ENCODE measurements at places on chromosomes 5 and 9. TPM values are rescaled to one million over a fixed set of nuclear protein-coding genes. Genes with fewer than 3 reads are reported as not detected.

Gene ZNF658
- total RNA-seq: 5.5 TPM

Gene KIF4B
- total RNA-seq: not detected

Gene LMBRD2
- total RNA-seq: 14.4 TPM

Gene PCDHGC4
- not detected for total RNA-seq

DNA sequence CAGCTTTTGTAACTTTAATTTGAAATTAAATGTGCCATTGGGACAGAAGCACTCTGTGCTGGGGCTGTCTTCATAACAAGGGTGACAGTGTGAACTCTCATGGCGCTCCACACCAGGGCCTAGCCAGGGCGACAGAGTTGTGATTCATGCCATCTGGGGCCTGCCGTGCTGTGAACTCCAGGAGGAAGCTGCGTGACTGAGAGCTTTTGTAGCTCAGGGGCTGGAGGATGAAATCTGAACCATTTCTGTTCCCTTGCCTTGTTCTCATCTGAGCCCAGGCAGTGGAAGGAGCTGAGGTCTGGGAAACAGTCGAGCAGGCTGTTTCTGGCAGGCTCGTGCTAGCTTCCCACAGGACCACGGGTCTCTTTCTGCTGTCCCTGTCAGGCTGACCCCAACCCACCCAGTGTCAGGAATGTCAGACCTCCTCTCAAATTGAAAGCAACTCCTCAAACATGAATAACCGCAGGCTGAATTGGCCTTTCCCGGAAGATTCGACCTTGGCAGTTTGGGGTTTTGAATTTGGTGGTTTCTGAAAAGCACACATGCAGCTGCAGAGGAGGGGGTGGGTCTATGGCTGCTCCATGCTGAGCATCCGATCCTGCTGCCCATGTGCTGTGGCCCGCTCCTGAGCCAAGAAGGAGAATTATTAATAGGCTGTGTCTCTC, 69.2 kb upstream of the RPS23 start:
- DNase-seq: no peak

- DNase-seq: no peak
Observed at GRCh38 chr5:132193165-132193694, 34.4 kb downstream of the P4HA2 start.

GRCh38 chr5:178104492-178104891, 8.8 kb upstream of the N4BP3 start:
- no peak for DNase-seq

DNA sequence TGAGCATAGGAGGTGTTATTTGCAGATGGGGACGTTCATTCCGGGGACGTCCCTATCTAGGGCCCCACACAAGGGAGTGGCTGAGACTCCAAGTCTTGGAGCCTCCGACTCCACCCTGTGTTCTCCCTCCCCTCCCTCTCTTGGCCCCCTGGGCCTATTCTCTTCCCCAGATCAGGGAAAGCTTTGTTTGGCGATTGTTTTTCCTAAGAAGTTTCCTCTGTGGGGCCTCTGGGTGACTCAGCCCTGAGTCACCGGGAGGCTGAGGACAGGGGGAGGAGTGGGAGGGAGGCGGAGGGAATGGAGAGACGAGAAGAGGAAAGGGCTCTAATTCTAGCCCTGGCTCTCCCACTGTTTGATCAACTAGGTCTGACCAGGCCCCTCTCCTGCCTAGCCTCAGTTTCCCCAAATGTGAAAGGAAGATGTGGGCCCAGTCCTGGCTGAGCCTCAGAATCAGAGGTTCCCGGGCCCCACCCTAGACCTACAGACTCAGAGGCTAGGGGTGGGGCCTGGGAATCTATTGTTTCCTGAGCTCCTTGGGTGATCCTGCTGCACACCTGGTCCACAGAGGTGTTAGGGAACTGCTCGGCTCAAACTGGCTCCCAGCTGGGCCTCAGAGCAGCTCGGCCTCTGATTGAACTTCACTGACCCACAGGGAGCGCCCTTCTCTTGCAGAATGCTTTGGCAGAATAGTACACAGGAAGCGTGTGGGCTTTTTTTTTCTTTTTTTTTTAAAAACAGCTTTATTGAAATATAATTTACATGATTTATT, 19.2 kb downstream of the GSN start:
- DNase-seq: peak; percentile 20

DNA sequence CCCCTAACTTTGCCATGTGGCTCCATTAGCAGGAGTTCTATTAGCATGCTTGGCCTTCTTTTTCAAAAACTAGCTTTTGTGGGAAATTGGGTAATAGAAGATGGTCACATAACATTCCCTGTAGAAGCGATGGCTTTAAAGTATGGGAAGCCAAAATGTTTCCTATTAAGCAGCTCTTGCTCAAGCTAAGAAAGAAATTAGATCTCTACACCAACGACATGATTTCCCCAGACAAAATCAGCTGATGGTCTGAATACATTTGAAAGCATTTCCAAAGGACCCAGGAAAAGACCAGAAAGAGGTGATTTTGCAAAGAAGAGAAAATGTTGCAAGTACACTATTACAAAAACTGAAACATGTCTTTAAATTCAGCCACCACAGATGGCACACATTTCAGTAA, 4.8 kb upstream of the NFIL3 start:
- no peak for DNase-seq

GRCh38 chr5:175745210-175745609, 87.3 kb downstream of the HRH2 start:
- no peak for DNase-seq

DNA sequence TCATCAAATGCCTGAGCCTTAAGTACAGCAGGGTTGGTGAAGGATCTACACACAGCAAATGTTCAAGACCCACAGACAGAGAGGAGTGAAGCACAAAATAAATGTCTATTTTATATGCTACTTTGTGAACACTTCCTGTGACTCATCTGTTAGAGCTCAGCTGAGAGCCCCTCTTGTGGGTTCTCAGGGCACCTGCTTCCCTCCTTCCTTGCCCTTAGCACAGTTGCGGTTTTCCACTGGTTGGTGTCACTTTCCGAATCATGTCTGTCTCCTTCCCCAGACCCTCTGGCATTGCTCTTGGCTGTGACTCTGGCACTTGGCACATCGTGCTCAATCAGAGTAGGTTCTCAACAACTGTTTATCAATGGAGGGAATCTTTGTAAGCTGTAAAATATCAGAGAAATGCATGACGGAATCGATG, 128.5 kb upstream of the STC2 start:
- DNase-seq: no peak

DNA sequence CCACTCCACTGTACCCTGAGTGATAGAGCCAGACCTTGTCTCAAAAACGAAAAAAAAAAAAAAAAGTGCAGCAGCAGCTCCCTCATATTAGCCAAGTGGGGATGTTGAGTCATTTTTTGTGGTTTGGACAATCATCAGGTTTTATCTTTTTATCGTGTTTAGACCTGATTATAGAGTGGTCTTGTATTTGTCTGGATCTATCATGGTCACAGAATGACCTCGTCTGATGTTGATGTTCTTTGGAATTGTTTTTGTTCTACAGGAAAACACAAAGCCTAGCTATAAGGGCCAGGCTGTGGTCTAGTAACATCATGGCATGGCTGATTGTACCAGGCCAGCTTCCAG, 1.6 kb upstream of the FBXW11 start:
- no peak for DNase-seq

DNA sequence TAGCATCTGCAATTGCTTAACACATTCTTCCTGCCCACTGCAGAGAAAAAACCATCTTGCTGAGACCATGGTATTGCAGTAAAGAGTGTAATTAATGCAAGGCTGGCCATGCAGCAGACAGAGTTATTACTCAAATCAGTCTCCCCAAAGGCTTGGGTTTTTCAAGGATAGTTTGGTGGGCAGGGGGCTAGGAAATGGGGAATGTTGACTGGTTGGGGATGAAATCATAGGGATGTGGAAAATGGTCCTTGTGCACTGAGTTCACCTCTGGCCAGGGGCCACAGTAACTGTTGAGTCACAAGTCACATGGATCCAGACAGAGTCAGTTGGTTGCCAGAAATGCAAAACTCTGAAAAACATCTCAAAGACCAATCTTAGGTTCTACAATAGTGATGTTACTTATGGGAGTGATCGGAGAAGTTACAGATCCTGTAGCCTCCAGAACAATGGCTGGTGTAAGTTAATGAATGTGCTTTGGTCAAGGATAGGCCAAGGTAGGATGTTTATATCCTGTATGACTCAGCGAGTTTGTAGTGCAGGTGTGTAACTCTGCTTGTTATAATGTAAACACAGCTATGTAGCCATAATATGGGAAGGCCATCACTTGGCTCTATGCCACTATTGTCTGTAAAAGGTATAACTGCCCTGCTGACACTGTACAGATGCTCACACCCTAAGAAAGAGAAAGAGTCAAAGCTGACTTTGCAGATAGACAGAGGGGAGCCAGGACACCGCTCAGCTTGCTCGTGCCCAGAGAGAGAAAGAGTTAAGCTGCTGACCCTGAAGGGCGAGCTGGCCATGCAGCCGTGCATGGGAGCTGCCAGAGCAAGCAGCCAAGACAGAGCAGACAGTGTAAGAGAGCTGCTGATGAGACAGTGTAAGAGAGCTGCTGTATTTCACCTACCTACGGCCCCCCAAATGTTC, 27.2 kb downstream of the C9orf152 start:
- no peak for DNase-seq
